ENCODE measurements at places on chromosomes 12 and 14. TPM values are rescaled to one million over a fixed set of nuclear protein-coding genes. Genes with fewer than 3 reads are reported as not detected.

The TBC1D30 gene
- total RNA-seq: 0.18 TPM

The PTGDR gene
- not detected for total RNA-seq

The ACYP1 gene
- 6.9 TPM for total RNA-seq

The LIN7A gene
- total RNA-seq: 23.9 TPM

The KLHDC2 gene
- 41.8 TPM for total RNA-seq
